ENCODE measurements at places on chromosomes 5 and 9. TPM values are rescaled to one million over a fixed set of nuclear protein-coding genes. Genes with fewer than 3 reads are reported as not detected.

The BRINP1 gene
- total RNA-seq, result 0.14 TPM

The SOX30 gene
- not detected for total RNA-seq

The ADAMTSL2 gene
- 11.1 TPM for total RNA-seq

- no peak for DNase-seq
Observed at GRCh38 chr5:176740702-176741496, 69.5 kb upstream of the UNC5A start.

DNA sequence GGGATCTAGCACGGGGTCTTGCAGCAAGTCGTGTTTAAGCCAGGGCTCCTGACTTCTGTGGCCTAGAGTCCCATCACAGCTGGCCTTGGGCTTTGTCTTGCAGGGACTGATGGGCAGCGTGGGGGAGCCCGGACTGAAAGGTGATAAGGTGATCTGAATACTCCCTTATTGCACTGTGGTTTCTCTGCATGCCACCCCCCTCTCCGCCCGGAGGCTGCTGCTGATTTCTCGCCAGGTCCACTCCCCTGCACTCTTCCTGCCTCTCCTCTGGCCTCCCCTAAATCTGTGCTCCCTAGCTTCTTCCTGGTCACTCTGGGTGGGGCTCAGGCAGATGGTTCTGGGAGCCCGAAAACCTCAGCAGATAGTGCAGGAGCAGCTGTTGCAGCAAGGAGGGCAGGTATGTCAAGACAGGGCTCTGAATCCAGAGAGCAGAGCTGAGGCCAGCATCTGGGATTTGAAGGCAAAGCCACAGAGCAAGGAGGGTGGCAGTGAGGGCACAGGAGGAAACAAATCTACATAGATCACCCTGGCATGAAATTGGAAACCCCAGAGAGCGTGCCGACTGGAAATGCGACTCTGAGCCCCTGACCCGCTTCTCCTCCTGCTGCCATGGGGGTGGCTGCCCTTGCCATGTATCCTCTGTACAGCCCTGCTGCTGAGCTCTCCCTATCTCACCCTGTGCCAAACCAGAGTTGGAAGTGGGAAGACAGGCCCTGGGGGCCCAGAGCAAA is 76.5 kb downstream of the COL27A1 start:
- no peak for DNase-seq
